CD4-positive, alpha-beta T cell (primary cell): ENCODE measurements at places on chromosomes 1 and 21. TPM values are rescaled to one million over a fixed set of nuclear protein-coding genes. Genes with fewer than 3 reads are reported as not detected.

DNA sequence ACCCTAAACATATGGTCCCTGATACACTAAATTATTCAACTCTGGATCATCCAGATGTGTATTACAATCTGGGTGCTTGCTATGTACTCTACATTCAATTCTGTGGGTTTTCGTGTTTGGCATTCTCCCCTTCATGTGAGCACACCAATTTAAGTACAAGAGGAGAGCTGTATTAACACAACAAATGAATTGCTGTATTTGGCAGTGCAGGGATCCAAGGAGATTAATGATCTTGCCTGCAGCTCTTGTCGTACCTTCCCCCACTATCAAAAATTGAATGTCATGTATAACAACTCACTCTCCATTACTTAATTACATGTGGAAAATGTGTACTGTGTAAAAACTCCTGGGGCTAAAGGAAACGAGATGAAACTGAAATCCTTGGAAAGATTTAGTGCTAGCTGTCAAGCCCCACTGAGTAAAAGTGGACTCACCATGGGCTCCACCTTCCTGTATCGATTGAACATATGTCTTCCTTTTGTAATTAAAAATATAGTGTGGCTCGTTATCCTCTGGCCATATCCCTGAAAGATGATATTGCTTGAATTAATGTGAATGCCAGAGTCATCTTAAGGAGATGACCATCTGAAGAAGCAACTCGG lies 172.2 kb upstream of the L1TD1 start:
- no peak for DNase-seq

GRCh38 chr1:229874609-229875008 lies 192.4 kb upstream of the GALNT2 start:
- no peak for DNase-seq

Gene AK4
- total RNA-seq, result 0.08 TPM

Gene SUSD4
- 13.0 TPM for total RNA-seq

DNA sequence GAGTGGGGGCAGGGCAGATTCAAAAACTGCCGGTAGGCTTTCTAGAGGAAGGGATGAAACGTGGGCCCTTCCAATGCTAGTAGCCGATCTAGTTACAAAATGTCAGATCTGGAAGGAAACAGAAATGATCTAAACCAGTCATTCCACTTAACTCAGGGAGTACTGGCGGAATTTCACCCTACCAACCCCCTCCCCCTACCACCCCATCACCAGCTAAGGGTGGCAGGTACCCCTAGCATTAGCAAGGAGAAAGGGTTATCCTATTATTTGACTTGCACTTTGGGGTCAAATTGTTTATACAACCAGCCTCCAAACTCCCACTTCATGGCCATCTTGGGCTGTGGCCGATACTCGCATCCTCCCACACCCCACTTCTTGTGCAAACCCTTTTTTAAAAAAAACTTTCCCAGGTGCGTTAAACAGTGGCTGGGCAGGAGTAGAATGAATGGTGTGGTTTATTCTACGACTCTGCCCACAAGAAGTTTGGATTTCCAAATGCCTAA lies 644 bp upstream of the MRPL24 start:
- DNase-seq, result no peak

- no peak for DNase-seq
Measured at GRCh38 chr21:37207441-37208009, 59.6 kb downstream of the VPS26C start.

GRCh38 chr1:161079436-161080110 lies 9.8 kb downstream of the NECTIN4 start:
- DNase-seq, result no peak

DNA sequence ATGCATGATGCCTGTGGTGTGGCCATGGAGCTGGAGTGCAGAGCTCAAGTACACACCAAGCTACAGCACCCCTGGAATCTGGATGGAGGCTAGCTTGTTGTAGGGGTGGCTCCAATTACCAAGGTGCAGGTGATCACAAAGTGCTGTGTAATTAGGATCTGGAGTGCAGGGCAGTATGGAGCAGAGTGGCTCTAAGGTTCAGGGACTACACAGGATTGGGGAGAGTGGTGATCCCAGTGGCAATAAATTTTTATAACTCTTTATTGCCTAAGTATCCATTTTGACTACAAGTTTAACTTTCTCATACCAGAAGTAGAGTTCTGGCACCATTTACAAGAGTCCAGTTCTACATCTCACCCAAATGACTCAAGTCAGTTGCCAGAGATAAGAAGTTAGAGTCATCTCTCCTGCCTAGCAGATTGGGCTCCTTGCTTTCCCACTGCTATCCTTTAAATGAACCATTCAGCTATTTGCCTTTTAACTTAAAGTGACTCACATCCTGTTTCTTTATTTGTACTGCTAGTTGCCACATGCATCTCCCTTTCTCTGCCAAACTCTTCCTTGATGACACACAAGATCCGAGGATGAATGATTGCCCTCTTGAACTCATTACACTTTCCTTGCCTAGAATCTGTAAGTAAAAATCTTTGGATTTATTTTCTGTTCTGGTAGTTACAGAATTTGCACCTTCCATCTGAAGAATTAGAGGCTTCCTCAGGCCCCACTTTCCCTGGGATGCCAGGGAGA lies 427.2 kb downstream of the KCNT2 start:
- DNase-seq, result no peak

Gene ACOT11
- 0.50 TPM for total RNA-seq

DNA sequence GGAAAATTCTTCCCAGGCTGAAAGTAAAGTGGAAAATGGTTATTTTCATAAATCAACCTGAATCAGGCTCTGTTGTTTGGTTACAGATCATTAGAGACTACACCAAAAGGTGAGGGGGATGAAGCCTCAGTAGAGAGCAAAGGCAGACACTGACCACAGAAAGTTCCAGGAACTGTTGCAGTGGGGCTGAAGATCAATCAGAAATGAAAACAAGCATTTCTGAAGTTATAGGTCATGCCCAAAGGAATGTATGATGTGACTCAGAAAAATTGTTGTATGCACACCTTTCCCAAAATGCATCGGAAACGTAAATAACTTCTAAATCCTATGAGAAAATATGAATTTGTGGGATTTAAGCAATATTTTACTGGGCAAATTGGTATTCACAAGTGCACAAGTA lies 63.3 kb downstream of the FYB2 start:
- DNase-seq, result no peak

GRCh38 chr1:163813251-163813650 lies 491.5 kb downstream of the NUF2 start:
- DNase-seq, result no peak

GRCh38 chr1:42740851-42741580 lies 980 bp upstream of the CLDN19 start:
- DNase-seq, result no peak

Gene TMPRSS2
- not detected for total RNA-seq

Gene MATN1
- 2.7 TPM for total RNA-seq

Gene FCMR
- total RNA-seq, result 186 TPM

DNA sequence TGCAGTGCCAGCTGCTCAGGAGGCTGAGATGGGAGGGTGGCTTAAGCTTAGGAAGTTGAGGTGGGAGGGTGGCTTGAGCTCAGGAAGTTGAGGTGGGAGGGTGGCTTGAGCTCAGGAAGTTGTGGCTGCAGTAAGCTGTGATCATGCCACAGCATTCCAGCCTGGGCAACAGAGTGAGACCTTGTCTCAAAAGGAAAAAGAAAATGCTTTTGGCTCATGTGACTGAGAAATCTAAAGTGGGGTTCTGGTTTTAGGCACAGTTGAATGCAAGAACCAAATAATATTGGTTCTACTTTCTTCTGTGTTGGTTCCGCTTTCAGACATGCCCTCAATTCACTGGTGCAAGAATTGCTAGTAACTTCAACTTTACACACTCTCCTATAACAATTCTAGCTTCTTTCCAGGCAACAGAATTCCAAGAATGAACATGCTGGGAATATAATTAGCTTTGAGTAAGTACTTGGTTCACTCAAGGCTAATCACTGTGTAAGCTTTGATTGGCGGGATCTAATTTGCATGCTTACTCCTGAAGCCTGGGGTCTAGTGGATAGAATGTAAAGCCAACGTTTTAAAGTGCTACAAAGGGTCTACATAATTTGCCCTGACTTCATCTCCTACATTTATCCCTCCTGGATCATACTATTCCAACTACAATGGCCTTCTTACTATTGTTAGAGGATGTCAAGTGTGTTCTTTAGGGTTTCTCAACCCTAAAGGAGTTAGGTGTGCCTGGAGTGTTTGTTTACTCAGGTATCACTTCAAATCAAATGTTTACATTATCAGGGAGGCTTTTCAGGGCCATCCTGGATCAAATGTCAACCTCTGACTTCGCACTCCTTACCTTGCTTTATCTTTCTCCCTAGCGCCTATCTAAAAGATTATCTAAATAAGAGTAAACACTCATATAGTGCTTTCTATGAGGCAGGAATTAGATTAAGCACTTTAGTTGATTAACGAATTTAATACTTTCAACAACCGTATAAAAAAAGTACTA lies 115.1 kb downstream of the SLC16A1 start:
- no peak for DNase-seq

DNA sequence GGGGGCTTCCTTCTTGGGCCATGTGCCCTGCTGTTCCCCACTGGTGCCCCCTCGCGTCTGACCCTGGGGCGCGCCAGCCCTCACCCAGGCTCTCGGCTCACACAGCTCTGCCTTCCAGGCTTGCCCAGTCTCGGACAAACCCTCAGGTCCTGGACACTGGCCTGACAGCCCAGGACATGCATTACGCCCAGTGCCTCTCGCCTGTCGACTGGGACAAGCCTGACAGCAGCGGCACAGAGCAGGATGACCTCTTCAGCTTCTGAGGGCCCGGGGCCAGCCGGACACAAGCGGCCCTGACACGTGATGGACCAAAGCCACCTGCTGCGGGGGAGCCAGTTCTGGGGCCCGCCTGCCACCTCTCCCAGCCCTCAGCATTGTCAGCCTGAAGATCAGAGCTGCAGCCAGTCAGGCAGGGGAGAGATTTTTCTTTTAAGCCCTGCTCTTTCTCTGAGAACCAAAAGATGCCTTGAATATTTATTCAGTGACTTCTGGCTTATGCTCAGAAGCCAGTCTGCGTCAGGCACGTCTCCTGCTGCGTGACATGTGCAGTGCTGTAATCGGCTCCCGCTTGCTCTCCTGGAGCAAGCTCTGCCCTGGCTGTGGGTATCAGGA lies 23.4 kb downstream of the LDLRAP1 start:
- DNase-seq, result no peak

Gene RGS7
- total RNA-seq, result not detected

GRCh38 chr1:3674100-3675094 lies 22.1 kb downstream of the TP73 start:
- no peak for DNase-seq

DNA sequence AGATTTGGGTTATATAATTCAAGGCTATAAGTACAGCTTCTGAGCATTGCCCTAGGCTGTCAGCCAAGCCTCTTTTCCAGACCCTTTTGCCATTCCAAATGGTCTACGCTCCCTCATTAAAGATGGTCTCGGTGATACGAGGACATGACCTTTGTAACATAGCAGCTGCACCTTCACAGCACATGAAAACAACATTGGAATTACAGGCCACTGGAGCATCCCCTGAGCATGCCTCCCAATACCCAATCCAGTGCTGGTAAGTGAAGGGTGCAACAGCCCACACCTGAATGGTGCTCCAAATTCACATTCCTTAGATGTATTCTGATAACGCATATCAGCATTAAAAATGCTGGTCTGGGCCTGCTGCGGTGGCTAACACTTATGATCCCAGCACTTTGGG lies 20.1 kb upstream of the PTPRF start:
- DNase-seq, result no peak

DNA sequence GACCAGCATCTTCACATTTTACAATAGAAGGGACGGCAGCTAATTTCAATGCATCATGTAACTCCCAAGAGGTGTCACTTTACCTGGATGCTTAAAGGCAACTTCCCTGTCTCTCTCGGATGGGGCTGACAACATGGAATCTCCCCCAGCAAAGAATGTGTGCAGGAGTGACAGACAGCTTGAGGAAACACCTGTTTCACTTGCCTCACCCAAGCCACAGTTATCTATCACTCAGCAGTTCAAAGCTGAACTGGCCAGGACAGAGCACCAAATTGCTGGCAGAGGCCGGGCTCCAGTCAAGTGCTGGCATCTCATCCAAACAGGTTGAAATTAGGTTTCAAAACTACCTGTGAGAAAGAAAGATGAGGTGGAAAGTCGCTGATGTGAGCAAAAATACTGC lies 538.0 kb upstream of the PLXNA2 start:
- no peak for DNase-seq

DNA sequence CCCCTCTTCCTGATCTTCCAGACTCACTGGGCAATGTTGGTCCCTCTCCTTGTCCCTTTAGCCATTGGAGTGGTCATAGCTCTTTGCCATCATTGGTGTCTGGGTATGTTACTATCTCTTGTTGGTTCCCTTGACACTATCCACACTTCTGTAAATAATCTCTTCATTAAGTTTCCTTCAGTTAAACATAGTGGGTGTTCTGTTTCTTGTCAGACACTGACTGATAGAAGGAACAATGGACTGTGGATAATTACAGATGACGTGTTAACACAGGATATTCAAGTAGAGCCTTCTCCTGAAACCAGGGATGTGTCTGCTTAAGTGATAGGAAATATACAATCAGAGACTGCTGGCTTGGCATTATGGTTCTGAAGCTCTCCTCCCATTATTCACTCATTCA lies 458.3 kb upstream of the USP24 start:
- DNase-seq, result no peak

DNA sequence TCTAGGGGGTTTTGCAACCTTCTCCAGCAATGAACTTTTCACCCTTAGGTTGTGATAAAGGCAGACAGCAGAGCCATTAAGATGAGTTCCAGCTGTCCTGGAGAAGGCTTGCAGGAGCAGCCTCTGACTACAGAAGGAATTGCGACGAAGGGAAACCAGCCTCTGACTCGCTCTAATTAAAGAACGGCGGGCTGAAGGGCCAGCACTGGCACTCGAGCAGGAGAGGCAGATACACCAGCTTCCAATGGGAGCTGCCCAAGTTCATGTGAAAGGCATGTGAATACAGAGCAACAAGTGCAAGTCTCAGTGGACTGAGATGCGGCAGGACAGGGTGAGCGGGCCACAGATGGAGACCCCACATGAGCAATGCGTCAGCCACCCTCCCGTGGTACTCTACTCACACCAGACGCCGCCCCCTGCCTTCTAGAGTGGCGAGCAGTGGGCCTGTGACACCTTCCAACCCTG lies 15.7 kb downstream of the RCC2 start:
- no peak for DNase-seq

- DNase-seq, result no peak
Measured at GRCh38 chr1:32307324-32307723, 15.4 kb downstream of the HDAC1 start.

DNA sequence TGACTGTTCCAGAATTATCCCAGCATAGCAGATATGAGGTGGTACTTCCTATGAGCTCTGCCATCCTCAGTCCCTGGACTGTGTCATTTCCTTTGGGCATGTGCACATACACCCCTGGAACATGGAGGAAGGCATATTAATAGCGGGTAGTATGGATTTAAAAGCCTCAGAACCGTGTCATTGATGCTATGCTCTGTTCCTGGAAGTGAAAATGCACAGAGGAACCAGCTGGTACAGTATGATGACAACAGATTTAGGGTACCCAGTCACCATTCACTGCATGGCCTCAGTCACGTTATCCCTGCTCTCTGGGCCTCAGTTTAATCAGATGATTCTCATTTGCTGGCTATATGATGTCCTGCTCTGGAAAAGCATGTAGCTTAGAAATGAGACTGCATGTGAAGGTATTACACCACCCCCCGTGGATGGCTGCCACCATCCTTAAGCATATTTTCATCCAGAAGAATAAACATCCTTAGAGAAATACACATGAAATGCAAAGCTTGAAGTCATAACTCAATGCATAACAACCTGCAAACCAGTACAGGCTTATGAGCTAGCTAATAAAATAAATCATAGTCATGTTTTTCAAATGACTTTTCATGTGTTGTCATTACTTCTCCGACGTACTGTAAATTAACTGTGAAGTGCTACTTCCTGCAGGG lies 37.8 kb downstream of the SETD4 start:
- DNase-seq, result no peak
